ENCODE measurements at places on chromosomes 12 and 14.
A peak's percentile ranks its signal among the peaks of the same experiment; 100 is the strongest.

DNA sequence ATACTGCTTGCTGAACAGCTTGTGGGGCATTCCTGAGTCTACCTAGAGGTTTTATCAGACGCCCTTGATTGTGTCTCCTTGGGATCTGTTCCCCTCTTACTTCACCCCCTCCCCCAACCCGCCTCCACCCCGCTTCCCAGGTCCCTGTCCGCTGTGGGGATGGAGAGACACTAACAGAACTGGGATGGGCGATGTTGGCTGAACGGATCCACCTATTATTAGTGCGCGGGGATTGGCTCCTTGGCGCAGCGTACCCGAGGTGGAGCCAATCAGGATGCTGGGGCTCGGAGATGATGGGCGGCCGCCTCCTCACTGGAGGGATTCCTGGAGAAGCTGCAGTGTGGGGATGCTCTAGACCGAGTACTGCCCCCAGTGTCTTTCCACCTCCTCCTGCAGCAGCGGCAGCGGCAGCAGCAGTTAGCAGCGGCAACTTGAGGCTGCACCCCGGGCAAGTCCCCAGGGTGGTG lies at the start of gene SYT1:
SYT1 (plus strand) TSS at position 372 of the 467 bp plus-strand sequence.
- DNase-seq: peak; percentile 53

DNA sequence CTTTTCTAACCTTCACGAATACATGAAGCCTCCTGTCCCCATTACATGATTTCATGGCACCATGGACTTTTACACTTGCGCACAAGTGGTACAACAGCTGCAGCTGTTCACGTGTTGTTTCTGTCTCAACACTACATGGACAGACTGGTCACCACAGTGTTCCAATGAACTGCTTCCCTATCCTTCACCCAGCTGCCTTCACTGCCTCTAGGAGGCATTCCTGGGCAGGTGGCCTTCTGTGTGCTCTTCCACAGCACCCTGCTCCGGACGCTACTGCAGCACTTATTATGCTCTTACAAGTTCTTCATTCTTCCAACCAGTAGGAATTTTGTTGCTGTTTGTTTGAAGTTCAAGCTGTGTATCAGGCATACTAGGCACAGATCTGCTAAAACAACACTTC lies 1.5 kb downstream of the MTERF2 start:
- no peak for DNase-seq

- DNase-seq: peak; percentile 84
Observed at GRCh38 chr14:101628471-101628966, 67.2 kb downstream of the DIO3 start.

GRCh38 chr14:93975791-93976476 lies 436 bp downstream of the ASB2 start:
- DNase-seq: no peak

GRCh38 chr12:124332900-124333299 lies 38.0 kb downstream of the RFLNA start:
- no peak for DNase-seq

DNA sequence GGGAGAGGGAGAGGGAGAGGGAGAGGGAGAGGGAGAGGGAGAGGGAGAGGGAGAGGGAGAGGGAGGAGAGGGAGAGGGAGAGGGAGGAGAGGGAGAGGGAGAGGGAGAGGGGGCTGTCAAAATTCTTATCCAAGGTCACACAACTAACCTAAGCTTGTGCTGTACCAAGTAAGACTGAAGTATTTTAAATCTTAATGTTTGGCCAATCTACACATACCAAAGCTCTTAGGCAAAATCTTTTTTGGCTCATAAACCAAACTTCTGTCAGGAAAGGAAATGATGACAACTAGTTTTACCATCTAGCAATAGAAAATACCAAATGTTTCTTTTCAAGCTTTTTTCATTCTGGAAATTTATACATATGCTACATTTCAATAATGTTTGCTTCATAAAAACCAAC lies 33.8 kb downstream of the CCDC38 start:
- no peak for DNase-seq

Measured in femur (tissue), 1 donor.